ENCODE measurements at places on chromosomes 16 and 17.

DNA sequence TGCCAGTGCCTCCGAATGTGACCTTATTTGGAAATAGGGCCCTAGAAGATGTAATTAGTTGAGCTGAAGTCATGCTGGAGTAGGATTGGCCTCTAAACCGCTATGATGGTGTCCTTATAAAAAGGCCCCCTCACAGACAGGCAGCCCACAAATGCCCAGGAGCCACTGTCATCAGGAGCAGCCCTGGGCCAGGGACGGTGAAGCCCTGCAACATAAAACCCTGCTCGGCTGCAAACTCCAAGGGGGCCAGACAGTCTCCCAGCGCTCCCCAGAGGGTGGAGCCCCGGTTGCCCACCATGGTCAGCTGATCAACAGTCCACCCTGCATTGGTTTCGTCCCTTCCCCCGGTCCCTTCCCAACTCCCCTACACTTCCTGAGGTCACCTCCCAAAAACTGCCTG, 351.7 kb downstream of the FOXL1 start:
- DNase-seq = no peak

- DNase-seq = peak; percentile 77
These were observed 88.9 kb downstream of the CDC27 start for GRCh38 chr17:47099987-47100711.

DNA sequence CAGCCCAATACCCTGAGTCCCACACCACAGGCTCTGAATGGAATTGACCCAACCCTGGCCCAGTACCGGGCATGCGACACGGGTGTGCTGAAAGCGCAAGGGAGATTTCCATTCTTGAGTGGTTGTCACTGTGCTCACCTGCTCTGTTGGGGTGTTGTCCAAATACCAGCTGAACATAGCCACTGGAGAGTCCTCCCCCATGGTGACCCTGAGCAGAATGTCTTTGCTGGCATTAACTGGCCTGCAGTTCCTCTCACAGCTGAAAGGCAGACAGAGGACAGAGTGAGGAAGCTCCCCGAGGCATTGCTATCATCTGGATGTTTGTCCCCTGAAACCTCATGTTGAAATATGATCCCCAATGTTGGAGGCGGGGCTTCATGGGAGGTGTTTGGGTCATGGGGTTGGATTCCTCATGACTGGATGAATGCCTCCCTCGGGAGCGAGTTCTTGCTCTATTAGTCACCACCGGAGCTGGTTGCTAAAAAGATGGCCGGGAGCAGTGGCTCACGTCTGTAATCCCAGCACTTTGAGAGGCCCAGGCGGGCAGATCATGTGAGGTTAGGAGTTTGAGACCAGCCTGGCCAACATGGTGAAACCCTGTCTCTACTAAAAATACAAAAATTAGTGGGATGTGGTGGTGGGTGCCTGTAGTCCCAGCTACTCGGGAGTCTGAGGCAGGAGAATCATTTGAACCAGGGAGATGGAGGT, 57.3 kb upstream of the BCO1 start:
- no peak for DNase-seq

DNA sequence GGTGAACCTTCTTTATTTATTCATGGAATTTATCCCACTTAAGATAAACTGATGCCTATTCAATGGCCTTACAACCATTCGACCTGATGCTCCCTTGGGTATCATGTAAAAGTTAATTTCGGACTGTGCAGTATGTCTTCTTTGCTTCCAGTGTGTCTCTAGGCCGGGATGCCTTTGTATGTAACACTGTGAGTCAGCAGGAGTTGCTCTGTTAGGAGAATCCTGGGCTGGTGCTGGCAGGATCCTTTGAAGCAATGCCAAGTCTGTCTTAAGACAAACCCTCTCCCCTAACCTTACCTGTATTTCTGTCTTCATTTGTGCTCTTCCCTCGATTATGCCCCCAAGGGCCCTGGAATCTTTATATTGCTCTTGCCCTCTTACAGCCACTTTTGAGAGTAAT, 37.9 kb upstream of the ABCA8 start:
- DNase-seq = no peak

GRCh38 chr17:73663614-73664013, 19.4 kb upstream of the SDK2 start:
- no peak for DNase-seq

- no peak for DNase-seq
These were observed 141.6 kb downstream of the RGS9 start for GRCh38 chr17:65278820-65279184.

DNA sequence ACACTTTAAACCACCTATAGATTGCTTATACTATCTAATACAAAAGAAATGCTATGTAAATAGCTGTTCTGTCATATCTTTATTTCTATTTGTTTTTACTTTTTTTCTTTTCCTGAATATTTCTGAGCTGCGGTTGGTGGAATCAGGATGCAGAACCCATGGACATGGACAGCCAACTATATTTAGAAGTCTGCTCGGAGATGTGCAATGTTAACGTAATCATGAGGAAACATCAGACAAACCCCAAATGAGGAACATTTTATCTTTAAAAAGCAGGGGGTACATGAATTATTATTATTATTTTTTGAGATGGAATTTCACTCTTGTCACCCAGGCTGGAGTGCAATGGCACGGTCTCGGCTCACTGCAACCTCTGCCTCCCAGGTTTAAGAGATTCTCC, 31.4 kb upstream of the GHDC start:
- DNase-seq = no peak

GRCh38 chr17:72173499-72174116, 52.8 kb downstream of the SOX9 start:
- no peak for DNase-seq

DNA sequence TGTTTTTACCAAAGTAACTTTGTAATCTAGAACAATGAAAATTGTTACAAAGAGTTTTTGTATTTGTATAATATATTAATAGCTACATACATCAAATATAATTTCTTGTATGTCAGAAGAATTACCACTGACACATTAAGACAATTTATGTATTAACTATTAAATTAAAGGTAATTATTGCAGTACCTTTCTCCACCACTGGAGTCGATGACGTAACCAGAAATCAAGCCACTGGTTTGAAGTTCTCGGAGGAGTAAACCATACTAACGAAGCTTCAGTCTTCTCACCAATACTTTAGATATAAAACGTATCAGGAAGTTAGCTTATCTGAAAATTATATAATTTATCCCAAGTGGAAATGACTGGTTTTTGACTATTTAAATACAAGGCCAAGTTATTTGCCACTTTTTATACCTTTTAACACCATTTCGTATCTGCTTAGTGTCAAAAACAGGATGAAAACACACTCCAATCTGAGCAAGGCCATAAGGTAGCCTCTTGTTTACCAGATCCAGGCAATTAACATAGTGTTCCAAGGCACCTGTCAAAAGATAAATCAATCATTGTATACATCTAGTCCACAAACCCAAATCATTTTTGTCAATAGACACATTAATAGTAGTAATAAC, 4.3 kb downstream of the POLG2 start:
- no peak for DNase-seq

DNA sequence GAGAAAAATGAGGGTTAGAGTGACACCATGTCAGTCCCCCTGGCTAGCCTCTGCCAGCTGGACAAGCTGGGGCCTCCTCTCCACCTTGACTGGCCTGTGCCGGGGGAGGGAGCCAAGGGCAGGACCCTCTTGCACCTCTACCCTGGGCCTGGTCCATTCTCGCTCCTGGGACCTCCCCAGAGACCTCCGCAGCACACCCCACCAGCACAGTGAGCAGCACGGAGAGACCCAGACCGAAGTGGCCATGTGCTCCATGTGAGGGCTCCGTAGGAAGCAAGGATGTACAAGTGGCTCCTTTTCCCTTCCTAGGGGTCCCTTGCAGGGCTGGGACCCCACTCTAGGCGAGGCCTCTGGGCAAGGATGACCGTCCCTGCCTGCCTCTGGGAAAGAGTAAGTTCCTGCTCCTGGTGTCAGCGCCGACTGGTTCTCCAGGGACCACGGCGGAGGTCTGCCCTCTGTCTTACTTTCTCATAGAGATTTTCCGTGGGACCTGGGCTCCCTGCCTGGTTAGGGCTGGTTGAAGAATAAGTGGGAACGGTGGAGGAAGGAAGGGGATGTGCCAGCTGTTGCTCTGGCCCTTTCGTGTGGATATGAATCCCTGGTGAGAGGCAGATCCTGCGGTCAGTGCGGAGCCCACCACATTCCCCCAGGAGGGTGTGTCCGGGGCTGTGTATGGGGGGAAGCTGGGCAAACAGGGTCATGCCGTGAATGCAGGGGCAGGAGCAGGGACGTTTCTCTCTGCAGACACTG, 124.2 kb downstream of the METRNL start:
- no peak for DNase-seq

- peak; percentile 70 for DNase-seq
These were observed 627 bp upstream of the TSPOAP1 start for GRCh38 chr17:58329035-58329809.

DNA sequence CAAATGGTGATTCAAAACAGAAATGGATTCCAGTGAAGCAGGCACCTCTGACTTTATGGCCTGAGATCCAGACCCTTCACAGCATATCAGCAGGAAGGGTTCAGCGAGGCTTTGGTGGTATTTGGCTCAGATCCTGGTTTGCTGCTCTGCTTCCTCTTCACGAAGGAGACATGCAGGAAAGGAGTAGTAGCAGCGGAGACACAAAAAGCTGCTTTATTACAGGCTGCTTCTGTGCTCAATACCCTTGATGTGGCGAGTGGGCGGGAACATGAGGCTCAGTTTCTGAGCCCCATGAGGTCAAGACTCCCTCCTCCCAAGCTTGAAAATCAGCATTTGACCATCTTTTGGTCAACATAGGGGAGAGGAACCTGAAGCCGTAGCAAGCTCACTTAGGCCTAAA, 213.3 kb upstream of the AXIN2 start:
- DNase-seq = no peak

- DNase-seq = no peak
These were observed 37.8 kb downstream of the PTRH2 start for GRCh38 chr17:59669411-59669810.

DNA sequence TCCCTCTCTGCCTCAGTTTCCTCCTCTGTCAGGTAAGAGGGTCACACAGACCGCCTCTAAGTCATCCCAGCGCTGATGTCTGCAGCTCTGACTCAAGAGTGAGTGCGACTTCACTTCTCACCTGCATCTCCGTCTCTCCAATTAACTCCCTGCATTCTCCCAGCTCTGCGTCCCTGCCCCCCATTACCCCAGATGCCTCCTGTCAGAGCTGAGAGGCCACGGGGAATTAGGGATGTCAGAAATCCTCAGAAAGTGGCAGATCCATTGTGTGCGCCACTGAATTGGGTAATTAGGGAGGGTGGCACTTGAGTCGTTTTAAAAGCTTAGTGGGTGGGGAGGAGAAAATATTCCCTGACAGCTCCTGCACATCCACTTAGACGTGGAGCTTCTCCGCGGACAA, 885.4 kb upstream of the EEF2KMT start:
- DNase-seq = no peak

- DNase-seq = no peak
These were observed 72.8 kb upstream of the C16orf82 start for GRCh38 chr16:26993963-26994362.

Measured in stimulated activated CD4-positive, alpha-beta T cell treated with anti-CD3 and anti-CD28 coated beads, Interleukin-1b, Interleukin-23, amount 100 ng/mL, for 1 hour (primary cell).